Aorta (tissue), 5 donors: ENCODE measurements at places on chromosomes 2 and 18. TPM values are rescaled to one million over a fixed set of nuclear protein-coding genes. Genes with fewer than 3 reads are reported as not detected.

DNA sequence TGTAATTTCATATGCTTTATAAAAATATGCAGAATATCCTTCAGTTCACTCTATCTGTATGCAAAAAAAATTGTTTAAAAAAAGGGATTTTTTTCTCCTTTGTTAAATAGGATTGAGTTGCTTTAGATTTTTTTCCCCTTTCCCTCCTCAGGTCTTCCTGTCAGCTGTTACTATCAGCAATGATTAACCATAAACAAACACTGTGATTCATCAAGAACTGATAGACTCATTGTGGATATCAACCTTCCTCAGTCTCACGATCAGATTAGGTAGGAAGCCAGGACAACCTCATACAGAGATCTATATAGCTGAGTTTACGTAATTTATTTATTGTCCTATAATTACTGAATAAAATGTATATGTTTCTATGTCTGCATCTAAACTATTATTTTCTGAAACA lies 2136.2 kb upstream of the CELF4 start:
- no peak overlapping the region for H3K4me3 ChIP-seq
- DNase-seq = no peak

DNA sequence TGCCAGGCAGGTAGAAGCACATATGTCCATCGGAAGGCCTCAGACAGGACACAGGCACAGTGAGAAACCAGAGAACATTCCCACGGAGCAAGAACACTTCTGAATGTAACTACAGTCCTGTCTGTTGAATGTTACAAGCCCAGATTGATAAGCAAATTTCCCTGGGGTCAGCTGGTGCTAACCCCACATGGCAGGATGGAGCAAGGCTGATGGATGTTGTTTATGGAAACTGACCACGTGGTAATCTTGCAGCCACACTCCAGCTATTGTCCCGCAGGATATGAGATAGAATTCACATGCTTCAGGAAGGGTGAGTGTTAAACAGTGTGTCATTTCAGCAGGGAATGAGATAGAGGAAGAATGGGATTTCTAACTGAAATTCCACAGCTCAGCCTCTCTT lies 138.8 kb upstream of the COPS8 start:
- no peaks in the 10 kb centered on the region for H3K27me3 ChIP-seq
- H3K4me3 ChIP-seq = no peak overlapping the region
- no peaks in the 10 kb centered on the region for H3K36me3 ChIP-seq

DNA sequence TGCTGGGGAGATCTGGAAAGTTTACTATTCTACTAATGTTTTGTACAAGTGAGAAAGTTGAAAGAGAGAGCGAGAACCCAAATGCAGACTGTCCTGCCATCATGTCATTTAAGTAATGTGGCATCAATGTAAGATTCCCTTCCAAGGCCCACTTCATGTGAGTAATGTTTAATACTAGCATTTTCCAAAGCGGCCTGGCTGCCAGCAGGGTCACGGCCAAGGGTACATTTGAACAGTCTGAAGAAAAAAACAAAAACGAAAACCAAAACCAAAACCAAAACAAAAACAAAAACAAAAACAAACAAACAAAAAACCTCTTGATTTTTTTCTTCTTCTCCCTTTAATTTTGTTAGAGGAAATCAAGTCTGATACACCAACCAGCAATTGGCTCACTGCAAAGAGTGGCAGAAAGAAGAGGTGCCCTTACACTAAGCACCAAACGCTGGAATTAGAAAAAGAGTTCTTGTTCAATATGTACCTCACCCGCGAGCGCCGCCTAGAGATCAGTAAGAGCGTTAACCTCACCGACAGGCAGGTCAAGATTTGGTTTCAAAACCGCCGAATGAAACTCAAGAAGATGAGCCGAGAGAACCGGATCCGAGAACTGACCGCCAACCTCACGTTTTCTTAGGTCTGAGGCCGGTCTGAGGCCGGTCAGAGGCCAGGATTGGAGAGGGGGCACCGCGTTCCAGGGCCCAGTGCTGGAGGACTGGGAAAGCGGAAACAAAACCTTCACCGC lies 2.2 kb downstream of the HOXD10 start:
- H3K4me1 ChIP-seq = no peaks in the 10 kb centered on the region
- DNase-seq = no peak
- H3K27me3 ChIP-seq = no peaks in the 10 kb centered on the region
- H3K36me3 ChIP-seq = no peaks in the 10 kb centered on the region
- H3K4me3 ChIP-seq = no peak overlapping the region

- H3K36me3 ChIP-seq = peaks cover 2% of the 10 kb centered on the region
- DNase-seq = no peak
- H3K4me3 ChIP-seq = no peak overlapping the region
- H3K4me1 ChIP-seq = peaks cover 4% of the 10 kb centered on the region
- H3K27me3 ChIP-seq = no peaks in the 10 kb centered on the region
Measured at GRCh38 chr2:168003876-168004275, 243.5 kb downstream of the STK39 start.

The CCT4 gene
- 78.8 TPM for total RNA-seq

GRCh38 chr2:224268441-224268840 lies 133.5 kb downstream of the FAM124B start:
- H3K27me3 ChIP-seq = no peaks in the 10 kb centered on the region
- H3K27ac ChIP-seq = no peak overlapping the region
- no peak overlapping the region for H3K4me3 ChIP-seq
- no peaks in the 10 kb centered on the region for H3K4me1 ChIP-seq
- H3K36me3 ChIP-seq = no peaks in the 10 kb centered on the region

The DES gene
- 314 TPM for total RNA-seq

- H3K27ac ChIP-seq = no peak overlapping the region
- DNase-seq = no peak
- H3K4me3 ChIP-seq = no peak overlapping the region
- no peaks in the 10 kb centered on the region for H3K27me3 ChIP-seq
- H3K36me3 ChIP-seq = no peaks in the 10 kb centered on the region
Measured at GRCh38 chr2:191657977-191658376, 20.0 kb upstream of the NABP1 start.

- no peak for DNase-seq
- H3K27ac ChIP-seq = no peak overlapping the region
- no peak overlapping the region for H3K4me3 ChIP-seq
- H3K4me1 ChIP-seq = no peaks in the 10 kb centered on the region
- no peaks in the 10 kb centered on the region for H3K36me3 ChIP-seq
- H3K27me3 ChIP-seq = no peaks in the 10 kb centered on the region
Measured at GRCh38 chr2:114020668-114021067, 130.8 kb downstream of the ACTR3 start.

DNA sequence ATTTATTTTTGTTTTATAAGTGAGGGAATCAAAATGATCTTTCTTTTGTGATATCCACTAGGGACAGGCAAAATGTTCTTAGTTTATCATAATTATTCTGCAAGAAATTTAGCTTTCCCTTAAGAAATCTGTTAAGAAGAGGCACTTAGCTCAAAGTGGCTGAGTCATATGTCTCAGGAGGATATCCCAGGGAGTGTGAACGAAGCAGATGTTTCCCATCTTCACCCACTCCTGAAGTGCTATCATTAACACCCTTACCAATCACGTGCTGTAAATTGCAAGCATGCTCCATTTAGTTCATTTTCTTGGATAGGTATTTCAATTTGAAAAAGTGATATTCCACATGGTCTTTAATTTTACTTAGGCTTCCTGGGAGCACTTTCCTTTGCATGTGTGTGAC lies 774.3 kb upstream of the TMEFF2 start:
- H3K27me3 ChIP-seq = no peaks in the 10 kb centered on the region
- H3K4me1 ChIP-seq = no peaks in the 10 kb centered on the region
- H3K27ac ChIP-seq = no peak overlapping the region
- no peak for DNase-seq
- no peak overlapping the region for H3K4me3 ChIP-seq

The ACADL gene
- 32.8 TPM for total RNA-seq

DNA sequence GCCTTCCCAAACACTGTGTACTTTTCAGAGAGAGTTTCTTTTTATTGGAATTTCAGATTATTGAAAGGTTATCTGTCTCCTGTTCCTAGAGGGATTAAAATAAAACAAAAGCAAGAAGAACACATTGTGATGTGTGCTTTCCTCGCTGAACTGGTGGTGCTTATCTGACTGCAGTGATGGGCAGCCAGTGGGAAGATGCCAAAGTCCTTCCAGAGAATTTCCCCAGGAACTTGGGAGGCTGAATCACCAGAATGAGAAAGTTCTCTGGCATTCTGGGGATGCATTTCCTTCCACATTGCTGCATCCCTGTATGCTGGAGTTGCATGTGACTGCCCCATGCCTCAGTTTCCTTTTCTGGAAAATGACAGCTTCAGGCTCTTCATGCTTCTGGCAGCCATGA lies 53.9 kb upstream of the SEC11C start:
- no peak for DNase-seq
- H3K36me3 ChIP-seq = no peaks in the 10 kb centered on the region
- H3K4me3 ChIP-seq = no peak overlapping the region
- no peaks in the 10 kb centered on the region for H3K4me1 ChIP-seq
- no peak overlapping the region for H3K27ac ChIP-seq

The ABHD1 gene
- total RNA-seq = not detected

GRCh38 chr2:223383315-223383714 lies 218.8 kb downstream of the SCG2 start:
- no peaks in the 10 kb centered on the region for H3K36me3 ChIP-seq
- no peaks in the 10 kb centered on the region for H3K27me3 ChIP-seq
- H3K4me3 ChIP-seq = no peak overlapping the region
- no peak overlapping the region for H3K27ac ChIP-seq
- no peak for DNase-seq
- no peaks in the 10 kb centered on the region for H3K4me1 ChIP-seq

- H3K27ac ChIP-seq = no peak overlapping the region
- H3K4me3 ChIP-seq = no peak overlapping the region
- H3K4me1 ChIP-seq = no peaks in the 10 kb centered on the region
- DNase-seq = no peak
Measured at GRCh38 chr18:21327101-21327500, 85.1 kb downstream of the GREB1L start.

- no peak overlapping the region for H3K4me3 ChIP-seq
- no peak for DNase-seq
- no peaks in the 10 kb centered on the region for H3K4me1 ChIP-seq
- no peaks in the 10 kb centered on the region for H3K36me3 ChIP-seq
Measured at GRCh38 chr2:134539981-134540380, 178.8 kb downstream of the TMEM163 start.

GRCh38 chr2:25184254-25184653 lies 15.9 kb upstream of the POMC start:
- no peak overlapping the region for H3K27ac ChIP-seq
- peak; percentile 20 for DNase-seq
- H3K4me1 ChIP-seq = no peaks in the 10 kb centered on the region
- H3K27me3 ChIP-seq = no peaks in the 10 kb centered on the region

GRCh38 chr2:179044500-179044899 lies 5.4 kb downstream of the CCDC141 start:
- H3K4me3 ChIP-seq = no peak overlapping the region
- no peaks in the 10 kb centered on the region for H3K4me1 ChIP-seq
- no peak for DNase-seq
- H3K36me3 ChIP-seq = no peaks in the 10 kb centered on the region
- H3K27ac ChIP-seq = no peak overlapping the region

- no peaks in the 10 kb centered on the region for H3K4me1 ChIP-seq
- no peak overlapping the region for H3K4me3 ChIP-seq
- no peak overlapping the region for H3K27ac ChIP-seq
- no peaks in the 10 kb centered on the region for H3K27me3 ChIP-seq
- no peaks in the 10 kb centered on the region for H3K36me3 ChIP-seq
Measured at GRCh38 chr2:182207049-182207746, 219.6 kb downstream of the PDE1A start.

The EFEMP1 gene
- total RNA-seq = 989 TPM

GRCh38 chr18:32888306-32888705 lies 115.5 kb upstream of the KLHL14 start:
- H3K36me3 ChIP-seq = no peaks in the 10 kb centered on the region
- H3K27ac ChIP-seq = no peak overlapping the region
- no peaks in the 10 kb centered on the region for H3K4me1 ChIP-seq
- no peaks in the 10 kb centered on the region for H3K27me3 ChIP-seq
- no peak overlapping the region for H3K4me3 ChIP-seq

The CLEC4F gene
- total RNA-seq = not detected

DNA sequence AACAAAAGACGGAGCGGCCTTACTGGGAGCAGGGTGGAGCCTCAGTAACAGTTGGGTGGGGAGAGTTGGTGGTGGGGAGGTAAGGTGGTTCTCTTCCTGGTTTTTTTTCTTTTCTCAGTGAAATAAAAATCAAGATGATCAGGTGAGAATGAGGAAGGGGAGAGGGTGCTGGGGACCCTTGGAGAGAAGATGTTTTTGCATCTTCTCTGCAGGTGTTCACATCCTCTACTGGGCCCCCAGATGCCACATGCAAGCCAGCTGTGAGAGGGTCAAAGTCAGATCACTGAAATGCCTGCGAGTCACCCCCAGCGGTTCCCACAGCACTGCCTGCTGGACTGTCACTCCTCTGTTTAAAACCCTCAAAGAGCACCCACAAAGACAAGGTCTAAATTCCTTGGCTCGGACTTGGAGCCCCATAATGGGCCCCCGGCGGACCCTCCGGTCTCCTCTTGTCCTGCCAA lies 69.8 kb upstream of the FHL2 start:
- H3K27ac ChIP-seq = no peak overlapping the region
- H3K4me3 ChIP-seq = no peak overlapping the region
- H3K36me3 ChIP-seq = no peaks in the 10 kb centered on the region
- no peaks in the 10 kb centered on the region for H3K4me1 ChIP-seq

DNA sequence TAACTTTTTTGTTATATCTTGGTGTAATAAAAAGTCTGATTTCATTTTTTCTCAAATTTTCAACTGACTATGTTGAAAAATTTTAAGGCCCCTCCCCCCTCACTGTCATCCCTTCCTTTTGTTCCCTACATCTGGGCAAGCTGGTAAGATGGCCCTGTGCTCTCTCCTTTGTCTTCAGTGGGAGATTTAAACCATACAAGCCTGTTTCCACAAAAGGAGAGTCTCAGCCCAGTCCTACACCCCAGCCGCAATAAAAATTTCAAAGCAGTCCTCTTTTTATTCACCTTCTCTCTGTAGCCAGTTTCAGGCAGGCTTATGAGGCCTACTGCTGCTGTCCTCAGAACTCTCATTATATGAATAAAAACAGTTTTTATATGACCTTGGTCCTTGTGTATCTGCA lies 630.5 kb downstream of the CBLN2 start:
- no peaks in the 10 kb centered on the region for H3K27me3 ChIP-seq
- no peak for DNase-seq
- H3K27ac ChIP-seq = no peak overlapping the region
- no peaks in the 10 kb centered on the region for H3K36me3 ChIP-seq
- H3K4me1 ChIP-seq = no peaks in the 10 kb centered on the region

DNA sequence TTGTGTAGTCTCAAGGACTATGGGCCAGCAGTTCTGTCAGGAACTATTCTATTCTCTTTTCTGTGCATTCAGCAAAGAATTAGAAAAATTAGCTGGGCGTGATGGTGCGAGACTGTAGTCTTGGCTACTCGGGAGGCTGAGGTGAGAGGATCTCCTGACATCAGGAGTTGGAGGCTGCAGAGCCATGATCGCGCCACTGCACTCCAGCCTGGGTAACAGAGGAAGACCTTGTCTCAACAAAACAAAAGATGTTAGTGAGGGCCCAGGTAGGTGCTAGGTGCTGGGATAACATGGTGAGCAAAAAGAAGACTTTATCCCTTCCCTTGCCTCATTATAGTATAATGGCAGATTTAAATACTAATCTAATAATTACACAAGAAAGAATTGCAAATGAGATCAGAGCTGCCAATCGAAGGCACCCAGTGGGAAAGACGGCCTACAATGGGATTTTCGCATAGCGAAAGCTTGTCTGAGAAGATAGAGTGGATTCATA lies 447 bp upstream of the MRPL19 start:
- H3K27ac ChIP-seq = no peak overlapping the region
- H3K36me3 ChIP-seq = peaks cover 7% of the 10 kb centered on the region
- H3K4me3 ChIP-seq = peak overlapping the region; percentile 16
- H3K27me3 ChIP-seq = no peaks in the 10 kb centered on the region
